Left lung (tissue), 14 donors: ENCODE measurements at places on chromosomes 3 and 15. TPM values are rescaled to one million over a fixed set of nuclear protein-coding genes. Genes with fewer than 3 reads are reported as not detected.

The MESP1 gene
- polyA plus RNA-seq = 0.37 TPM

GRCh38 chr3:95044101-95044500 lies 981.2 kb downstream of the NSUN3 start:
- DNase-seq = no peak

The MB21D2 gene
- polyA plus RNA-seq = 6.9 TPM

DNA sequence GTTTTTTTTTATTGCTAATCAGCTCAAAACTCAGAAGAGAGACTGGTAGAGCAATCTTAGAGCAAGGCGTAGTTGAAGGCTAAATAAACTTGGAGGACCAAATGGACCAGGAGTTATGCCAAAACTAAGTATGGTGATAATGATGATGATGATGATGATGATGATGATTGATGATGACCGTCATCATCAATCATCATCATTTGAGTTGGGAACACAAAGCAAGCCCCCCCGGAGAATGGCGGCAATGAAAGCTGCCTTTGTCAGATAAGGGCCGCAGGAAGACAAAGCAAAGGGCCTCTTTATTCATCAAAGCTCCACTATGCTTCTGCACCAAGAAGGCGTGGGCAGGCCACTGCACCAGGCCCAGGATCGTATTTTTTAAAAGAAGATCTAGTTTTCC lies 82.1 kb upstream of the RAD18 start:
- DNase-seq = no peak

The SPATA12 gene
- polyA plus RNA-seq = not detected

GRCh38 chr15:20645956-20646355 lies 104.4 kb upstream of the GOLGA6L6 start:
- peak; percentile 29 for DNase-seq

DNA sequence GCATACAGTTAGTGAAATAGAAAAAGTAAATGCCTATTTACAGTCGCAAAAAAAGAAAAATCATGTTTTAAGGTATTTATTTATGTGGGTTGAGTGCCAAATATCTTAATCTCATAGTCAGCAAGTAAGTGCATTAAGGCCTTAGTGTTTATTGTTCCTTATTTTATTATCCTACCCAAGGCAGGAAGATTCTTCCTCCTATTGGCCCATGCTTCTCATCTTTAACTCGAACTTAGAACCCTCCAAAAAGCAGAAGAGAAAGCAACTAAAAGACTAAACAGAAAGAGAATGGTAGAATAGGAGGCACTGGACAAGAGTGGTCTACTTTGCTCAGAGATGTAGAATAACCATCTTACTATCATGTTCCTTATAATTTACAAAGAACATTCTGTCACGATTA lies 7.5 kb downstream of the RFX7 start:
- no peak for DNase-seq

- DNase-seq = peak; percentile 81
Observed at GRCh38 chr15:66774001-66774814, 72.2 kb downstream of the SMAD6 start.

GRCh38 chr15:34470892-34471291 lies 33.3 kb upstream of the GOLGA8A start:
- no peak for DNase-seq

- DNase-seq = no peak
Observed at GRCh38 chr15:62866366-62866765, 176.2 kb upstream of the TPM1 start.

The CCDC13 gene
- 0.95 TPM for polyA plus RNA-seq

The LRRC2 gene
- polyA plus RNA-seq = 0.46 TPM

The DUOXA1 gene
- polyA plus RNA-seq = 0.78 TPM

The BTLA gene
- polyA plus RNA-seq = 0.82 TPM

The ALDH1L1 gene
- polyA plus RNA-seq = 0.47 TPM

DNA sequence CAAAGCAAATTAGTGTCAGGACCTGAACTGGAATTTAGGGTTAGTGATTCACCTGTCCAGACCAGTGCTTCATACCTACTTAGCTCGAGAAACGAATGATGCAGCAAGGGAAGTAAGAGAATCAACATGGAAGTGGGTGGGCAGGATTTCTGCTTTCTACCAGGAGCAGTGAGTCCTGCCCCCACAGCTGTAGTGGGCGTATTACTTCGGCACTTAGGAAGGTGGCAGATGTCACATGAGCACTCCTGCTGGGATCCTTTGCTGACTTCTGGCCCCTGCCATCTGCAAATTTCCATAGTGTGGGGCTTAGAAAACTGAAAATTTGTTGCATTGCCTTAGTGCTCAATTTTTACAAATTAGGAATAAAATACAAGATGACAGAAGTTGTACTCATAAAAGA lies 31.2 kb downstream of the RYR3 start:
- DNase-seq = no peak

- no peak for DNase-seq
Observed at GRCh38 chr3:170869239-170869590, 780 bp downstream of the RPL22L1 start.

- no peak for DNase-seq
Observed at GRCh38 chr3:31137718-31138465, 243.4 kb upstream of the GADL1 start.

GRCh38 chr3:118811236-118811732 lies 223.4 kb downstream of the IGSF11 start:
- no peak for DNase-seq

GRCh38 chr15:41812820-41813375 lies 15.0 kb upstream of the JMJD7 start:
- no peak for DNase-seq

DNA sequence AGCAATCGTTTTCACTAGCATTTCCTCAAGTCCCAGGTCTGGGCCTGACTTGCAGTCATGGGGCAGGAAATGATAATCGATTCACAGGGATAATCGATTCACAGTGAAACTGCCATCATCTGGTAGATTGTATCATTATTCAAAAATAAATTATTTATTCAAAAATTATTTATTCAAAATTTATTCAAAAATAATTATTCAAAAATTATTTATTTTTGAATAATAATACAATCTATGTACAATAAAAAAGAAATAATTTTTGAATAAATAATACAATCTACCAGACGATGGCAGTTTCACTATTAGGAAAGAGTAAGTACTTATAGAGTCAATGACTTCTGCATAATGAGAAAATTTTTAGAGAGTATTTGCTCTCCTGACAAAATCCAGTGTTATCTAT lies 28.1 kb upstream of the PROK2 start:
- DNase-seq = no peak

- no peak for DNase-seq
Observed at GRCh38 chr3:196397941-196398340, 34.3 kb downstream of the UBXN7 start.

DNA sequence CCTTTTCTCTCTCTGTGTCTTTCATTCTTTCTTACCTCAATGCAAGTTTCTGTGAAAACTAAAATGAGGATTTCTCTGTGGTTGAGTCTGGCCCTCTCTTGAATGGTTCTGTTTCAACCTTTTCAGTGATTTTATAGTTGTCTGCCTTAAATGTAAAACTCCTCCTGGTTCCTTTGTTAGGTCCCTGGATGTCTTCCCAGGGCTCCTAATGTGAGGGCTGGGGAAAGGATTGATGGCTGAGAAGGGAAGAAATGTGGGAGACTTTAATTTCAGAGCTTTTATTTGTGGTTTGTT lies 90.6 kb upstream of the GRM7 start:
- no peak for DNase-seq

The RNF123 gene
- 31.6 TPM for polyA plus RNA-seq

DNA sequence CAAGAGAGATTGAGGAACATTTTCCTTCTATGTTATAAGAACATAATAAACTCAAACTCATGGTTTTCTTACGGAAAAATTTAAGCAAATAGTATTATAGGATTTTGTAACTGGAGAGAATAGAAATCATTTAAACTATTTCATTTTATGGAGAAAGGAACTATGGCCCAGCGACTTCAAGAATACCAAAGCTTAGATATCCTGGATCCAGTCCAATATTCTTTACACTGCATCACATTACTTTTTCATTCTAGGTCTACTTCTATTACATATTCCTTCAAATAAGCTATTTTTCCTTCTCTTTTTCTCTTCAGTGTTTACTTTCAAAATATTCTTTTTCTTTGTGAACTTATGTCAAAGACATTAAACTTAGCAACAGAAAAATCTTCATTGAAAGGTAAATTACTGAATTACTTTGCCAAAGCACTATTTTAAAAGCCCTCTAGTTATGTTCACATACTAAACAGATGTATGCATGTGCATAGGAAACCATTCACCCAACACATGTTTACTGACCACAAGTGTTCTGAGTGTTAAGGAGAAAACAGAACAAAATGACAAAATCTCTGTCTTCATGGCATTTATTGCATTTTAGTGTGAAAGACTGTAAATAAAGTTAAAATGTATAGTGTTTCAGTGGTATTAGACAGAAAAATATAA lies 20.4 kb downstream of the KPNA4 start:
- DNase-seq = peak; percentile 4

- no peak for DNase-seq
Observed at GRCh38 chr3:59406943-59407342, 357.1 kb upstream of the CFAP20DC start.

DNA sequence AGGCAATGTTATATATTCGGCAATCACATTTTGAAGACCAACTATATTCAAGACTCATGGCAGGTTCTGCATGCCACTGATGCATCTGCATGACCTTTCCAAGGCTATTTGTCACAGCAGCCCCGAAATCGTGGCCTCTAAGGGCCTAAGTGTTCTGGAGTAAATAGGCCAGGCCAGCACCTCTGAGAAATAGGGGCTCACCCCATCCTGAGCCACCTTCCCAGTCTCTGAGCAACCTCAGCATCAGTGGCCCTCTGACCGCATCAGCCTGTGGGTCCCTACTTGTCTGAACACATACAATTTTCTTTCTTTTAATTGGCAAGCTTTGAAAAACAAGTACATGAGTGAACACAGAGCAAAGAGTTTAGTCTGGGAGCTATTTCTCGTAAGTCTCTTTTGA lies 45.9 kb upstream of the THBS1 start:
- no peak for DNase-seq

The GPR27 gene
- 3.9 TPM for polyA plus RNA-seq

The EPHB1 gene
- 2.4 TPM for polyA plus RNA-seq

The CHRNA7 gene
- polyA plus RNA-seq = 32.3 TPM

The SCN11A gene
- polyA plus RNA-seq = 0.76 TPM

DNA sequence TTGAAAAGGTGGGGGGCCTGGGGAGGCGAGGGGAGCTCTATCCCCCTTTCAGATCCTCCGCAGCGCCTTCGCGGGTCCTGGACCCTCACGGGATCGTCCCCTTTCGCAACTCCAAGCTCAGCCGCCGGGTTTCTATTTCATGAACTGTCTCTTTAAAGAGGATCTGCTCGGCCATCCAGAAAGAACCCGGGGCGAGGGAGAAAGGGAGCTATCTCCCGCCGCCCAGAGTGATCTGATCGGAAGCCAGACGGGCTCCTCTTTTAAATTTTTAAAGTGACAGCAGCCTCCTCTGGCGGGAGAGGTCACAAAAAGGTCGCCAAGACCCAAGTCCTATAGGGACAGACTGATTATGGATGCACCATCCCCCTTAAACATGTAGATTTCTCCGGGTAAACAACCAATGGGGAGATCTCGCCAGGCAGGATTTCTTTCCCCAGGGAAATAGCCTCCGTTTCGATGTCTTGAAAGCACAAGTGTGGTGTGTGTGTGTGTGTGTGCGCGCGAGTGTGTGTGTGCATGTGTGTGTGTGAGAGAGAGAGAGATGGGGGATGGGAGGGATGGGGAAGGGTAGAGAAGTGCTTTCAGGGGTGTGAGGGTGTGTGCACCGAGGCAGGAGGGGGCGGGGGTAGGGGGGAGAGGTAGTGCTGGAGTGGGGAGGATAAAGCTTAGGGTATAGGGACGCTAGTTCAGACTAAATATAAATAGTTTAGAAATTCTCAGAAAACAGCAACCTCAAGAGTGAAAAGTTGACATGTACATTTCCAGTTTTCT lies 516.1 kb downstream of the MECOM start:
- DNase-seq = peak; percentile 68

GRCh38 chr3:29922992-29923746 lies 642.3 kb downstream of the RBMS3 start:
- no peak for DNase-seq

The EBLN2 gene
- polyA plus RNA-seq = 10.2 TPM

DNA sequence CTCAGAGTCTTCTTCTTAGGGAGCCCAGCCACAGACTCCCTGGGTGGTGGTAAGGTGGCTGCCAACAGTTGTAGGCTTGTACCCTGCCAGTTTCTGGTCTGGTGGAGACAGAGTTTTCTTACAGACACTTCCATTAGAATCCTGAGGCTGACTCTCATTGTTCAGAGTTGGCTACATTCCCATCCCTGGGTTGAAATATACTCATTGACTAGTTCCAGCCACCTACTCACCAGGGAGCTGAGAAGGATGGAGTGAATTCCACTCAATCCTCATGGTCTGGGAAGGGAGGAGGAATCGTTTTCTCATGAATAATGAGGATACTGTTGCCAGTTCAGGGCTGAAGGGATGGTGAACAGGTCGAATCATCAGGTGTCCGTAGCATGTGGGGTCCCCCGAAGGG lies 226.5 kb upstream of the PROK2 start:
- no peak for DNase-seq

DNA sequence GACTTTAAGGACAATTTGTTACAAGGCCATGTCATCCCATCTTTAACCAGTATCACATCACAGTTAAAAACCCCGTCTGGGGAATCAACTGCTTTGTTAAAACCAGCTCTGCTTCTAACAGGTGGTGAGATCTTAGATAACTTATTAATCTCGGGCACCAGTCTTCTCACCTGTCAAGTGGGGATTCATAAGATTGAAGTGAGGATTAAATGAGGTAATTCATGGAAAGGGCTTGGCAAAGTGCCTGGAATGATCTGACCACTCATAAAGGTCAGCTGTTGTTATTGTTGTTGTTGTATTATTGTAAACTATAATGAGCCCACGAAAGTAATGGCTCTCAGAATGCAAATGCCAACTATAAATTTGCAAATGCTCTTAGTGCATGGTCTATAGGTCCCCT lies 30.1 kb upstream of the SLC24A5 start:
- no peak for DNase-seq

- DNase-seq = no peak
Observed at GRCh38 chr3:169432708-169433432, 230.6 kb downstream of the MECOM start.

DNA sequence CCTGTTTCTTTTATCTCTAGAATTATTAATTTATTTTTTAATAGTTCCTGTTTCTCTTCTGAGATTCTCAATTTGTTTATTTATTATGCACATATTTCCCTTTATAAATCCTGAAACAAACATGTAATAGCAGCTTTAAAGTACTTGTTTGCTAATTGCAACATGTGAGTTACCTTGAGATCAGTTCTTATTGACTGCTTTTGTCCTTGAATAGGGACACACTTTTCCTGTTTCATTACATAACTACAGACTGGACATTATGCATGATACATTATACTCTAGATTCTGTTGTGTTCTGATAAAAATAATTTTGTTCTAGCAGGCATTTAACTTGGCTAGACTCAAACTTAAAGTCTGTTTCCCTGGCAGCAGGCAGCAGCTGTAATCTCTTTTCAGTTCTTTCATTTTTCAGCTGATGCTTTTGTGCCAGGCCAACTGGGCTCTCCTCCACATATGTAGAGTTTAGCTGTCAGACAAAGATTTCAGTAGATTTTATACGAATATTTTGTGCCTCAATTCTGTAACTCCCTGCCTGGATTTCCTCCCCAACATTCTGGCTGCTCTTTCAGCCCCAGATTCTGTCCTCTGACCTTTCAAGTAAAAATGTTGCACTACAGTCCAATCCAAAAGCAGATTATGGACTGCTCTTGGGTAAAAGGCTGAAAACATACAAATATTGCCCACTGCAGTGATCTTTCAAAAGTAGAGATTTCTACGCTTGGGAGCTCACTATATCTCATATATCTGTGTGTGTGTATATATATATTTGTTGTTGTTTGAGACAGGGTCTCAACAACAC lies 41.9 kb downstream of the PCOLCE2 start:
- no peak for DNase-seq
